ENCODE measurements at places on chromosomes 13 and 19. TPM values are rescaled to one million over a fixed set of nuclear protein-coding genes. Genes with fewer than 3 reads are reported as not detected.

GRCh38 chr19:45767410-45767880, 1.6 kb downstream of the SIX5 start:
- no peaks in the 10 kb centered on the region for H3K36me3 ChIP-seq
- H3K4me3 ChIP-seq: no peak overlapping the region
- no peak overlapping the region for H3K27ac ChIP-seq
- H3K27me3 ChIP-seq: peaks cover 90% of the 10 kb centered on the region
- H3K4me1 ChIP-seq: peaks cover 27% of the 10 kb centered on the region
- DNase-seq: no peak

DNA sequence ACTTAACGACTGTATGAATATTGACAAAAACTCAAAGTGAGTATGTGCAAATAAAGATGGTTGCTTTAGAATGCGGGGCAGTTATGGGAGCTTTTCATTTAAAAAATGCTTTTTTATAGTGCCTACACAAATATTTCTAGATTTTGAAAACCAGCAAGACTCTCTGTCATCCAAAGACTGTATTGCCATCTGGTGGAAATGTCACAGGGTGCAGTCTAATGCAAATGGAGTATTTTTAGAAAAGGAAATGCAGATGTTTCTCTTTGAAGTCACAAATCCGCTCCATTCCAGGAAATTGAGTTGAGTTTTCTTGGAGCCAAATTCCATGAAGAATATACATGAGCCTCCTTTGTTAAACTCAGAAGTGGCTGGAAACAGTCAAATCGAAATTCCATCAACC, 2.3 kb upstream of the C1QTNF9B start:
- no peaks in the 10 kb centered on the region for H3K36me3 ChIP-seq
- no peak overlapping the region for H3K4me3 ChIP-seq
- no peak overlapping the region for H3K27ac ChIP-seq
- no peak for DNase-seq
- H3K4me1 ChIP-seq: peaks cover 7% of the 10 kb centered on the region

DNA sequence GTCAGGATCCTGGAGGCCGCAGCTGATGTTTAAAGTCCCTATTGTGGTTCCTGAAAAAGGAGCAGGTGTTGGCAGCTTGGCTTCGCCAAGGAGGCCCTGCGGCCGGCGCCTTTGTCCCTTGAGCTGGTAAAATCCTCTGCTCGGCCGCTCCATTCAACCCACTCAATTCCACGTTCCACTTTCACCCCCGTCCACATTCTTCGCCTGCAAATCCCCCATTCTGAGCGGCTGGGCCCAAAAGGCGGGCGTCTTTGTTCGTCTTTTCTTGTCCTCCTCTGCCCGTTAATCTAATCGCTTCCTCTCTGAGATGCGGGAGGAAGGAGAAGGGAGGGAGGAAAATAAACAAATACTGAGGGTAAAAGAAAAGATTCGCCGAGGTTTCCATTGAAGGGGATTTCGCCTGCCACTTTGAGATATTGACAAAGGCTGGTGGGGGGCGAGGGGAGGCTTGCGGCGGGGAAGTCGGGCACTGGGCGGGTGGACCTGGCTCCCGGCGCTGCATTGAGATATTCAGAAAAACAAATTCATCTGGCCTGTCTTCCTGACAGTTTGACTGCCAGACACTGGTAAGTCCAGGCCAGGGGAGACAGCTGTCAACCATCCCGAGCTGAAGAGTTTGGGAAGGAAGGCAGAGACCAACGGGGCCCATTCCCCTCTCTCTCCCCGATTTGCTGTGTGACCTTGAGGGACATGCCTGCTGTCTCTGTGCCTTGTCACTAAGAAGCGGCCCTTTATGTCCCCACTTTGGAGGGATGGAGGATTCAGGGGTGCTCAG, 37.6 kb downstream of the ZNRF4 start:
- no peaks in the 10 kb centered on the region for H3K4me1 ChIP-seq
- no peak for DNase-seq
- no peak overlapping the region for H3K4me3 ChIP-seq
- no peak overlapping the region for H3K27ac ChIP-seq

DNA sequence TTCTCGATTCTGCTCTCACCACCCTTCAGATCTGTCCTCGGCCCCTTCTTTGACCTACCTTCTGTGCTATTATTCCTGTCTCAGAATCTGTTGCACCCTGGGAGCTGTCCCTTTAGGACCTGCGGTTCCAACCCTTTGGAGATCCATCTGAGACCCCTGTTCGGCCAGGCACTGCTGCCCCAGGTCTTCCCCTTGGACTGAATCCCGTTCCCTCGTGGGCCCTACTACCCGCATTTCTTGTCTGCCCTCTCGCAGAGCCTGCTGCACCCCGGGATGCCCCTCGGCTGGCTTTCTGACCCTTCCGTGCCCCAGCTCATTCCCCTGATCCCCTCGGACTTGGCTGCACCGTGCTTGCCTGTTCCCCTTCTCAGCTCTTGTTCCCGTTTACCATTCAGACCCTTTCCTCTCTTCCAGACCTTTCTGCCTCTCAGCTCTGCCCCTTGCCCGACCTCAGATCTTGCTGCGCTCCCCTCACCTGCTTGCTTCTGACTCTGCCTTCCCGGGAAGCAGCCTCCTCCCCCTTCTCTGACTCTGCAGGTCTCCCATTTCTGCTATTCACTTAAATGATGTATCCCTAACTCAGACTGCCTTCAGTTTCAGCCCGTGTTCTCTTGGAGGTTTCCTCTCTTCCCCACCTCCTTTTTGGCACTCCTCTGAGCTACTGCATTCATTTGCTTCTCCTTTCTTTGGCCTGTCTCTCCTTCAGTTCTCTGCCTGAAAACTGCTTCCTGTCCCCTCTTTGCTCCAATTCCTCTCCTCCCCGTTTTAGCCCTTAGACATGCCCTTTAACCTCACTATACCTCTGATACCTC, 1.1 kb downstream of the ARHGAP35 start:
- peaks cover 39% of the 10 kb centered on the region for H3K4me1 ChIP-seq
- peak overlapping the region; percentile 90 for H3K4me3 ChIP-seq
- DNase-seq: no peak

Gene PTGER1
- polyA plus RNA-seq: not detected

Gene UHRF1
- polyA plus RNA-seq: 0.77 TPM

Measured in CD14-positive monocyte (primary cell).